ENCODE measurements at places on chromosomes 12 and 14.

- no peak for DNase-seq
These were observed 38.6 kb upstream of the ACSM4 start for GRCh38 chr12:7265251-7265650.

GRCh38 chr14:50892255-50892654 lies 20.4 kb downstream of the ABHD12B start:
- DNase-seq: no peak

DNA sequence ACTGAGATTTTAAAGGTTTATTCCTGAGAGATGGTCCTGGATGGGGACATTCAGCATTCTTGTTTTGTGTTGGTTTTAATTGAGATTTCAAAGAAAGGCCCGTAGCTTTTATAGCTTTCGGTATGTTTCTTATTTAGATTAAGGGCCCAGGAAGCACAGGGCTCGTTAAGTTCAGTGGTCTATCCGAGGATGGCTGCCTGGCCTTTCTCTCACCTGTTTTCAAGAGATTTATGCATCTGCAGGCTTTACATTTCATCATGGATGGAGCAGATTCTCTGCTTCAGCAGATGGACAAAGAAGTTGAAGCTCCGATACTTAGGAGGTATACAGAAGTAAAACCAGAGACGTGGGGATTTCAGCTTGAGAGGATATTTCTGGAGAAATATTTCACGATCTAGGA lies 16.0 kb downstream of the FZD10 start:
- DNase-seq: no peak

DNA sequence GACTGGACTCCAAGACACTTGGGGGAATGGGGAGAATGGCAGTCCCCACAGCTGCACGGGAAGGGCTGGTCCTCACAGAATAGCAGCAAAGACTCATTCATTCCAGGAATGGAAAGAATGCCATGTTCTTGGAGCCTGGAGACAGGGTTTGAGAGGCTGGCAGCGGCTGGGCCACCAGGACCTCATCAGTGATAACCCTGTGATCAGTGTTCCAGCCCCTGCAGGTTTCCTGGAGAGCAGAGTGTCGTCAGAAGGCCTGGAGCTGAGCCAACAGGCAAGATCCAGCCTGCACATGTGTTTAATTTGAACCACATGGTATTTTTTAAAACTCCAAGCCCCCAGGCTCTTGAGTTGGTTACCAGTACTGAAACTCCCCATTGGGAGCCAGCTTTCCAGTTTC lies 11.3 kb downstream of the BDKRB1 start:
- peak; percentile 75 for DNase-seq

DNA sequence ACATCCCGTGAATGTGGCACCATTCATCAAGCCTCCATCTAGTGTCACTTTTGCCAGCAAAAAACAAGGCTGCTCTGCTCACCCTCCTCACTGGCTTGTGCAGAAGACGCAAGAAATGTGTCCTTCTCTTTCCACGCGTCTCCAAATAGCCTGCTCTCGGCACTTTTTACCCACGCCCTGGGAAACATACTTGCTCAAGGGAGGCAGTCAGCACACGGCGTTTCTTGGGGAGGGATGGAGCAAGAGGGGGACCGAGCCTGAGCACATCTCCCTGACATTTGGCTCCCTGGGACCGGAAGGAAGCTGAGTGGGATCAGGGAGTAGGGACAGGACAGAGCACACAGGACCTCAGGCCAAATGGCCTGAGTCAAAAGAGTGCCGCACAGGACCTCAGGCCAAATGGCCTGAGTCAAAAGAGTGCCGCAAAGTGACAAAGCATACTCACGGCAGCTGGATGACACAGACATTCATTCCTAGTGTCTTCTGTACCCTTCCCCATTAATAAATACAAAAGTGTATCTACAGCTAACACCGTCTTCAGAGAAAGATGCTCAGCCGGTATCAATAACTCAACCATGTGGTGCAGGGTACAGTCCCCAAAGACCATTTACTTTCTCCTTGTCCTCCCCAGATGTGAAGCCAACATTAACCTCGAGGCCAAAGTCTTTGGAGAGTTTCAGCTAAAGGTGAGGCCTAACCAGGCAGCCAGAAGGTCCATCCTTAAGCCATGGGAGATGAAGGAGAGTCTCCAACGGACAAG lies 7.1 kb downstream of the BCL11B start:
- no peak for DNase-seq

- DNase-seq: no peak
These were observed 94.9 kb downstream of the ETV6 start for GRCh38 chr12:11744410-11744801.

DNA sequence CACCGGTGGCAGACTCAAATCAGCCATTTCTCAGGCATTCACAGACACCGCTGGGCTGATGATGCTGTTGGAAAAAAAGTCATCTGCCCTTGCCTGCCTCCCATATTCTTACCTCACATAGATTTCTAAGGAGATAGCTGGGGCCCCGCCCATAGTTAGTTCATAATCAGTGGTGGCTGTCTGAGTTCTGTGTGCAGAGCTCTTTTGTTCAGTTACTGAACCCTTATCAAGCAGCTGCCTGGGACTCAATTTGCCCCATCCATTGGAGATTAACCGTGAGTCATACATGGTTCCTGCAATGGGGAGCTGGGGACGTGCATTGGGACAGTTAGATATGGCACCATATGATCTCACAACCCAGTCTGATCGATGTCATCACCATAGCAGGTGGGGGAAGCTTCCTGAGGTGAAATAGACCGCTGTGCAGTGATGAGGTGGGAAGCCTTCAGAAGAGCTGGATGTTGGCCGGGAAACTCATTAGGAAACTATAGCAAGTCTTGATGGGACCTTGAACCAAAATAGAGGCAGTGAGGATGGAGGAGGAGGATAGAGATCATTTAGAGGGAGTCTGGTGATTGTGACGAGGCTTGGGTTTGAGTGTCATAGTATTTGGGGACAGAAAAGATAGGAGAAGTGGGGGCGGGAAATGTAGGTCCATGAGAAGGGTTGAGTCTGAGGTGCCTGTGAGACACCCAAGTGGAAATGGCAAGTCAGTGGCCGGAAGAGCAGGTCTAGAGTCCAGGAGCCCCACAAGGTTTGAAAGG lies 147.8 kb downstream of the GCH1 start:
- no peak for DNase-seq

- no peak for DNase-seq
These were observed 73.0 kb upstream of the ATF1 start for GRCh38 chr12:50690925-50691324.

GRCh38 chr12:95571369-95571768 lies 20.1 kb upstream of the USP44 start:
- no peak for DNase-seq

GRCh38 chr12:131370321-131370720 lies 340.6 kb upstream of the SFSWAP start:
- no peak for DNase-seq

DNA sequence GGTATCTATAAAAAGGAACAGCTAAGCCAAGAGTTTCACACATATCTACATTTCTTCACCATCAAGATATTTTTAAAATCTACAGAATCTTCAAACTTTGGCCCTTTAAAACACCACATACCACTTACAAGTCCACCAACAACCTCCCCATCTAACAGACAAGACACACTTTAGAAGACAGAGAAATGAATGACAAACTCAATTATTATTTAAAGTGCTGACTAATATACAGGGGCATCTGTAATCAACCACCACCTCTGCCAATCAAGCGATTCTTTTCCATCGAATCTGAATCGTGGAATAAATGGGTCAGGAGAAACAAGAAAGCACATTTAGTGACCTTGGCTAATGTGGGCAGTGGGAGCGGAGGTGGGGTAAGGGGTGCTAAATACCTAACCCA lies 7.7 kb downstream of the SETD3 start:
- no peak for DNase-seq

DNA sequence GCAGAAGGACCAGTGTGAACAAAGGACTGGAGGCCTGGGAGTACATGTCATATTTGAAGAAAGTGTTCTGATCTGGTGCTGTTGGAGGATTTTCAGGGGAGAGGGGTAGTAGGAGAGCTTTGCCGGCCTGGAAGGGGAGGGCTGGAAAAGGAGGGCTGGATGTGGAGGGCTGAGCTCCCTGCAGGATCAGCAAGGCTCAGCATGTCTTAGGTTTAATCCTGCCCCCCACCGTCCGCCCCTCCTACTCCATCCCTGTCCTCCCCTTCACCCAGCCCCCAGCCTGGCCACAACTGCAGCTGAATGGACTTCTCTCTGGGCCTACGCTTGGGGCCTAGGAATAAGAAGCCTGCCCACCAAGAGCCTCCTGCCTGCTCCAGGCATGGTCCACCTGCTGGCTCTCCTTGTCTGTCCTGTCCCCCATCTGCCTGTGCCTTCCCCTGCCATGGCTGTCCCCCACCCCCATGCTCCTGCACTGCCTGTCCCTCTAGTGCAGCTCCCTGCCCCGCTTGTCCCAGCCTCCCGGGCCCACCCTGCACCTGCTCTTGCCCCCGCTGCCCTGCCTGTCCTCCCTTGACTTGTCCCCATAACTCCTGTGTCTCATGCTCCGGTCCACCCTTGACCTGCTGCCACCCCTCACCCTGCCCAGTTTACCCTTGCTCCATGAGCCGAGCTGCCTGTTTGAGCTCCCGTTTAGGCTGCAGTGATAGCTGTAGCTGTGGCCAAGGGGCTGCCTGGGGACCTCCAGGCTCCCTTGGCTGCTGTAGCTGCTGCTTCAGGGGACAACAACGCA lies 9.8 kb upstream of the RARG start:
- no peak for DNase-seq

DNA sequence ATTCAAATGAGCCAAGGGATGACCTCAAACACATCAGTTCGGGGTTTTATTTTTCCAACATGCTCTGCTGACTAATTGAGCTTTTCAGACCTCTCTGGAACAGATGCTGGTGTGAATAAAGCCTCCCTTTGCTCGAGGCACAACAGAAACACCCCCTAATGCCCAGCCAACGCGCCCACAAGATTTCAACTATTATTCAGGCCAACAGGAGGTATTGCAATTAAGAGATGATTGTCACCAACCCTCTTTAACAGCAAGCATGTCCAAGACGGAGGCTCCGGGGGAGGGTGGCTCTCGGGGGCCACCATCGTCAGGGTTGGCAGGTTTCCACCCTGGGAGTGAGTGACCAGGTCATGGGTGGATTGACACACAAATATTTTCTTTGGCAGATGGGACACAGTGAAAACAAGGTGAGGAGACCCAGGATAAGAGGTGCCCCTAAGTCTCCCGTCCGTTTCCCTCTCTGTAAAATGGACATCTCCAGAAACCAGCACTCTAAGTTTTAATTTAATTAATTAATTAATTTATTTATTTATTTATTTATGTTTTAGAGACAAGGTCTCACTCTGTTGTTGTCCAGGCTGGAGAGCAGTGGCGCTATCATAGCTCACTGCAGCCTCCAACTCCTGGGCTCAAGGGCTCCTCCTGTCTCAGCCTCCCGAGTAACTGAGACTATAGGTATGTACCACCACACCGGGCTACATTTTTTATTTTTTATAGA lies 56.1 kb downstream of the MAP1LC3B2 start:
- no peak for DNase-seq

DNA sequence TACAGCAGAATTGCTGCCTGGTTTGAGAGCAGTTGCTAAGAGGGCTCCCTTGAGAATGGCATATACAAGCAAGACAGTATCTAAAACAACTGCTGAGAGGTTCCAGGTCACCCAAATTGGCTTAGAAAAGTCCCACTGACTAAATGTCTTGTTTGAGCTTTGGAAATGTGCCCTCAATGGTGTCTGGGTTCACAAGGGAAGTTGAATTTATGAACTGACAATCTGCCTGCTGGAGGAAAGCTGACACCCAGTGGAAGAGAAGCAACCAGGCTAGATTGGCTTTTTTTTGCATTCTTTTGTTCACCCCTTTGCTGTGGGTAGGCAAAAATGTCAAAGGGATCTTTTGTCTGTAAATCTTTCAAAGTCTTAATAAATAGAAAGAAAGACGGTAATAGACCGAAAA lies 44.6 kb upstream of the NPFF start:
- DNase-seq: no peak

DNA sequence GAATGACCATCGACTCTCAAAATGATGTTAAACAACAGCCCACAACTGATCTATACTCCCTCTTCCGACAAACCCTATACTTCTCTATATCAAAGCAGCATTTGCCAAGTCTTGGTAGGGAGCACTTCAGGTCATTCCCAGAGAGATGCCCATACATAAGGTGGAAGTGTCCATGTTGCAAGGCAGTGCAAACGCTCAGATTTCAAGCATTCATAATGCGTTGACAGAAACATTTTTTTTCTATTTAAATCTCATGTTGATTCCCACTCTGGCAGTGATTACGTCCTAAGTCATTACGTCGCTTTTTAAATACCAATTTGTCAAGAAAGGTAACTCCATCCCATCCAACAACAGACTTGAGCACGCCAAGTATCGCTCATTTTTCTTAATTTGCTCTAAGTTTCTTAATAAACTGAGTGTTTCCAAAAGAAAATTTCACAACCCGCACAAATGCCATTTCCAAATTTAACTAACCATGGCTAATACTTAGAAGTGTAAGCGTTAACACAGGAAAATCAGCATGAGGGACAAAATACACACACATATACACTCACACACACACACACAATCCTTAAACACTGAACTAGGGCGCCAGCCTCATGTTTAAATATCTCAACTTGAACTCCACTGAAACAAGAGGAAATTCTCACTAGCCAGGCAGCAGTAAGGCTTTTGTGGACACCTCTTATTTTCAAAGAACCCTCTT lies 1.1 kb downstream of the GXYLT1 start:
- peak; percentile 15 for DNase-seq

- DNase-seq: peak; percentile 86
These were observed 80.8 kb upstream of the ACTN1 start for GRCh38 chr14:69059658-69060623.

DNA sequence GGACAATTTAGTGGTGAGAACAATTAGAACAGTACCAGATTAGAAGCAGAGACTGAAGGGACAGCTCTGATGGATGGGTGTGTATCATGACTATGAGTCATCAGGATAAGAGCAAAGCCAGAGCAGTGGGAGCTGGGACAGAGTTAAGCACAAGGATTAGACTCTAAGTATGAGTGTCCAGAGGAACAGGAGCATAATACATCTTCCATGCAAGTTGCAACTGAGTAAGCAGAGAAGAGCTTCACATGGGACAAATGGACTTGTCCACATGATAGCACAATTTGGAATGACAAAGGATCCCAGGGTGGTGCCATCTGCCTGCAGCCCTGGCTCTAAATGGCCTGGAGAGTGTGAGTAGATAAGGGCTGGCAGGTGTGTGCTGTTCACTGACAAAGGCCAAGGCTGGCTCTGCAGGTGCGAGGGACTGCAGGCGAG lies 226.4 kb upstream of the CAND1 start:
- DNase-seq: peak; percentile 70
